SJSA1 (cell line): ENCODE measurements at places on chromosomes 3 and 15.

- DNase-seq = peak; percentile 41
Observed at GRCh38 chr15:57784081-57784511, 77.6 kb downstream of the POLR2M start.

DNA sequence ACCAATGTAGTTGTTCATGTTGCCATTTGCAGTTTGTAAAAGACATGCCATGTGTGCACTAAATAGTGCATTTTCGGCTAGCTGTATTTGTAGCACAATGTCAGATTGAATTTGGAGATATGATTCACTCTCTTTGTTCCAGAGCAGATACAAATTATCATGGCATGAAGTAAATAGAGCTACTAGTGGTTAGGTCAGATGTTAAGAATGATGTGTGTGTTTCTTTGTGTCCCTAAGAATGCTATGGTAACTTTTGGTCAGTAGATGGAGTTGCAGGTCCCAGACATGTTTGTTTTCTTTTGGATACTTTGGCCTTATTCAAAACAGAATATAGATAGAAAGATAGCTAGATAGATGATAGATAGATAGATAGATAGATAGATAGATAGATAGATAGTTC lies 595.8 kb downstream of the NLGN1 start:
- DNase-seq = no peak

DNA sequence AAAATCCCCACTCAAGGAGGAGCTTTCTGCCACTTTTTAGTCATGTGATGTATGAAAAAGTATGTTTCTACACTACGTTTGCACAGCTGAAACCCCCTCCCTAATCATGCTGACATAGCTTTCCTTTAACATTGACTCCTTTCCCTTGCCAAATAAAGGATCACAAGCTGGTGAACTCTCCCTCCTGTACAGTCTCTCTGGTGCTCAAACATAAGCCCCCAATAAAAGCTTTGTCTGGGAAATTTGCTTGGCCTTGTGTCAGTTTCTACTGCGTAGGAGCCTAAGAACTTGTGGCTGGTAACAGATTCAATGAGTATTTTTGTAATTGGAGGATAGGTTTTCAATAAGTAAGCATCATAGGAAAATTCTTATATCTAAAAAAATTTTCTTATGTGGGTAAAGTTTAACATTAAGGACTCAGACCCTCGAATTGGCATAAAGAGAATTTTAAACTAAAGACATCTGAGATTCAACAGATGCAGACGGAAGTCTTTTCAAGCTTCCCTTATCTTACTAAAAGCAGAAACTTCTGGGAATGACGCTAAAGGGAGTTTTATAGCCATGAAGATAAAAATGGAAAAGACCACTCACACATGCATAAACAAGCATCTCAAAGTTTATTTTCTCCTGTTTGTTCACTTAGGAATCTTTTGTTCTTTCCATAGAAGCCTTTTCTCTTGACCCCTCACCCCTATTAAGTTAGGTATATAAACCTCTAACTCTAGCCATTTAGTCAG lies 44.1 kb upstream of the P2RY1 start:
- no peak for DNase-seq

- DNase-seq = no peak
Observed at GRCh38 chr15:75031848-75032247, 8.5 kb downstream of the PPCDC start.

DNA sequence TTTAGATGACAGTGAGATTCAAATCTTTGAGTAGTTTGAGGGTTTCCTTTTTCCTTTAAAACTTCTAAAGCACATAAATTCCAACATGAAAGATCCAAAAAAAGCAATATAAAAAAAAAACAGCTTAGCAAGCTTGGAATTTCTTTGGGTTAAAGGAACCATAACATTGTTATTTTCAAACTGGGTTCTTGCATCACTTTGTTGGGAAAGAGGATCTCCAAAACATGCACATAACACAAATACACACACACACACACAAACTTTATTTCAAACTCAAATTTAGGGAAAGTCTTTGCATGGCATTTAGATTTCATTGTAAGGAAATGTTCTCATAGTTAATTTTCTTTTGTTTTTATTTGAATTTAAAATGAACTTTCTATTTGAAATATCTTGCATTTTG lies 79.2 kb upstream of the COL8A1 start:
- no peak for DNase-seq

- DNase-seq = no peak
Observed at GRCh38 chr15:63461230-63461985, 43.0 kb upstream of the USP3 start.

GRCh38 chr15:99165020-99165790 lies 60.3 kb downstream of the SYNM start:
- DNase-seq = no peak

GRCh38 chr15:66269326-66270090 lies 16.0 kb upstream of the MEGF11 start:
- DNase-seq = no peak
